ENCODE measurements at places on chromosomes 7 and 10.

DNA sequence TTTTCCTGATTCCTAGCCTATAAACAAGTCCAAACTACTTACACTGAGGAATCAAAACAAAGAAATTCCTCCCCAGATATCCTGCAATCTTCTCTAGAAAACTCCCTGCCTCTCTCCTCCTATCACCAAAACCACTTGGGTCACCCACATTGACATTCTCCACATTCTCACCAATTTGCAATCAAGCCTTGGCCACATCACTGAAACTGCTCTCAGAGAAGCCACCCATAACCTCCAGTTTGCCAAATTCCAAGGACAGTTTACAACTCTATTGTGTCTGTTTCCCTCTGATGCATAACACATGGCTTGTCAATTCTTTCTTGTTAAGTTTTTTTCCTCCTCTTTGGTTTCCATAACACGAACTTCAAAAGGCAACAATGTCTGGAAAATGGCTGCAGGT lies 233.5 kb downstream of the XPNPEP1 start:
- DNase-seq, result no peak

GRCh38 chr10:82737549-82737948 lies 862.6 kb downstream of the NRG3 start:
- no peak for DNase-seq

GRCh38 chr10:103917302-103918052 lies 507 bp downstream of the STN1 start:
- DNase-seq, result no peak

DNA sequence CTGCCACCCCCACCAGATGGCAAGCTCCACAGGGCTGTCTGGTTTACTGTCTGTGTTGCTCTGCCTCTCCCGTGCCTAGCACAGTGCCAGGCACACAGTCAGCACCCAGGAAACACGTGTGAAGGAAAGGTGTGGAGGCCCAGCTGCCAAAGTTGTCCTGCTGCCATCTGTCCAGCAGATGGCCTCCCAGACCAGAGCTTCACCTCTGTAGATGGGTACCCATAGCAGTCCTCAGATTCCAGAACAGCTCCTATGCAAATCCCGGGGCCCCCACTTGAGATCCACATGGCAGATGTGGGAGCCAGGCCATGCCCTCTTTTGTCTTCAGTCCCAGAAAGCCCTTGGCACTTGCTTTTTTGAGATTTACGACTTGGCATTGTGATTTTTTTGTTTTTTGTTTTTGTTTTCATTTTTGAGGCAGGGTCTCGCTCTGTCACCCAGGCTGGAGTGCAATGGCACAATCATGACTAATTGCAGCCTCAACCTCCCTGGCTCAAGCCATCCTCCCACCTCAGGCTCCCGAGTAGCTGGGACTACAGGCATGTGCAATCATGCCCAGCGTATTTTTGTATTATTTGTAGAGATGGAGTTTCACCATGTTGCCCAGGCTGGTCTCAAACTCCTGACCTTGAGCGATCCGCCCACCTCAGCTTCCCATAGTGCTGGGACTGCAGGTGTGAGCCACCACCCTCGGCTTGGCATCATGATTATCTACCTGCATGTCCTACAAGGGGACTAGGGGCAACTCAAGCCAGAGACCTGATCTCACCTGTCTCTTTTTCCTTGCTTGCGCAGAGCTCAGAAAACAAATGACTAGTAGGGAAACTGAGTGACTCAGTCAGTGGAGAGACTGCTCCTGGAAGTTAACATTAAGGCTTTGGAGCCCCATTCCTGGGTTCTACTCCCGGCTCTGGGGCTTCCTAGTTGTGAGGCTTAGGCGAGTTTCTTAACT lies 16.9 kb upstream of the PALD1 start:
- DNase-seq, result peak; percentile 59

Measured in cardiac fibroblast (primary cell).